Hematopoietic multipotent progenitor cell treated with erythropoietin and hydrocortisone succinate and interleukin-3 and kit ligand, for 6 days (in vitro differentiated cells): ENCODE measurements at places on chromosomes 13 and 19.
A peak's percentile ranks its signal among the peaks of the same experiment; 100 is the strongest.

DNA sequence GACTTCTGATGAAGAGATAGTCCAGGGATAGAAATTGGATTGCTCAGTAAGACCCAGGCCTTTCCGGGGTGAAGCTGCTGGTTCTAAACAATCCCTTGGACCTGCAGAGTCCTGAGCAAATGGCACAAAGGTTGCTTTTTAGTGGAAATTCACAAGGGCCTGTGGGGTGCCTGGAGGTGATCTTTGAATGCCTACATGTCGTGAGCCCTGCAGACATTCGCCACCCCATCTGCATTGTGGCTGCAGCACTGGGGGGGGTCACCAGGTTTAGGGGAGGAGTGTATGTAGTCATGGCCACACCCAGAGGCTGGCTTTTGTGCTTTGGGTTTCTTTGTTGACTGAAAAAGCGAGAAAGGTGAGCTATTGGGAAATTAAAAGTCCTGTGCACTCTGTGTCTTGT, 41.4 kb downstream of the SLC7A9 start:
- no peak for DNase-seq

DNA sequence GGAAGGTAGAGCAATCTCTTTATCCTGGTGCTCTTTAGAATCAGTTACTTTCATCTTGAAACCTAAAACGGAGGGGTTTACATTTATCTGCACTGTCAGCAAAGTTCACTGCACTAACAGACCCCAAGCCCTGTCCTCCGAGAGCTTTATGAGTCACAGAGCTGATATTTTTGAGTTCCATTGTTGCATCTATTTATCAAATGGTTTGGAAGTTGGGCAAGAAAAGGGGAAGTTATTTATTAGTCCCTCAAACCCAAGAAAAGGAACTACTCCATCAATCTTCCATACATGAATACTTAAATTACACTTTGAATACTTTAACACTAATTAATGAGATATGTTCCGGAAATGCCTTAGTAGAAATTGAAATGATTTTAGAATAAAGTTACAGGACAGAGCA, 55.5 kb downstream of the EDNRB start:
- DNase-seq: peak; percentile 23

DNA sequence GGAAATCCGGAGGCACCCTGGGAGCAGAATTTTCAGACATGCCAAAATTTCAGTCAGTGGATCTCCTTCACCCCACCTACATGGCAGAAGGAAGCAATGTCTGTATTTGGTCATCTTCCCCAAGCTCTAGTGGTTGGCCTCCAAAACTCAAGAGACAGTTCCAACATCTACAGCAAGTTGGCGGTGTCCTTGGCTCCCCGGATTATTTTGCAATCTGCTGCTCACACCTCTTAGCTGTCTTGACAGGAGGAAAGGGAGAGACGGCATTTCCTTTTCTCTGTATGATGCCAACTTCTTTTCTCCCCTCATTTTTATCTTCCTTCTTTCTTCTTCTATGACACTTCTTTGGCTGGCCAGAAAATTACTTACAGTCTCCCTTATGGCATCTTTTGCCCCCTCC, 159.9 kb downstream of the SUCLA2 start:
- DNase-seq: no peak

DNA sequence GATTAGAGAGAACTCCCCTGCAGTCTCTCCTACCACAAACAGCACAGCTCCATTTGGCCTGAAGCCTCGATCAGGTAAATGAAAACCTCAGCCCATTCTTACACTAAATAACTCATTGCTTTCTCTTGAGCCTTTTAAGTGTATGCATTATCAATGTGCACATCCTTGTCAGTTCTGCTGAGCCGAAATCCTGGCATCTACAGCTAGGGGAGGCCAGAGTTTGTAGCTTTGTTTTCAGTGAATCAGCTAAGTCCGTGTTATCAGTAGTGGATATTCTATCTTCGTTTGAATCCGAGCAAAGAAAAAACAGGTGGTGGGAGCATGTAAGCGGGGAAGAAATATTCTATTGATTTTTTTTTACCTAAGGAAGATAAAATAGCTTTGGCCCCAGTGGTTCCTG, 84.4 kb downstream of the ESD start:
- DNase-seq: no peak

DNA sequence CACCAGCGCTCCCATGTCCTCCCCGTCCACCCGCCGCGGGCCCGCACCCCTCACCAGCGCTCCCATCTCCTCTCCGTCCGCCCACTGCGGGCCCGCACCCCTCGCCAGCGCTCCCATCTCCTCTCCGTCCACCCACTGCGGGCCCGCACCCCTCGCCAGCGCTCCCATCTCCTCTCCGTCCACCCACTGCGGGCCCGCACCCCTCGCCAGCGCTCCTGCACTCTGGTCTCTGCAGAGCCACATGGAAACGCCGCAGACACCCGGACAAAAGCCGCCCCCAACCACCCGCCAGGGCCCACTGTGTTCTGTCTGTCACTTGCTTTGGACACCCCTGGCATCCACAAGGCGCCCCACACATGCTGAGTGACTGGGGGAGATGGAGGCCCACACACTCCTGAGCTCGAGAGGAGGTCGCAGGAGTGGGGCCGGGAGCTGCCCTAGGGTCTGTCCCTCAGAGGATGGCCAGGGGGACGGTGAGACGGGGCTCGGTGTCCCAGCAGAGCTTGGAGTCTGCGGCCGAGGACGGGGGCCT, 7.4 kb downstream of the CFD start:
- no peak for DNase-seq
